ENCODE measurements at places on chromosomes 6 and 20. TPM values are rescaled to one million over a fixed set of nuclear protein-coding genes. Genes with fewer than 3 reads are reported as not detected.

The CPNE1 gene
- total RNA-seq: 284 TPM

DNA sequence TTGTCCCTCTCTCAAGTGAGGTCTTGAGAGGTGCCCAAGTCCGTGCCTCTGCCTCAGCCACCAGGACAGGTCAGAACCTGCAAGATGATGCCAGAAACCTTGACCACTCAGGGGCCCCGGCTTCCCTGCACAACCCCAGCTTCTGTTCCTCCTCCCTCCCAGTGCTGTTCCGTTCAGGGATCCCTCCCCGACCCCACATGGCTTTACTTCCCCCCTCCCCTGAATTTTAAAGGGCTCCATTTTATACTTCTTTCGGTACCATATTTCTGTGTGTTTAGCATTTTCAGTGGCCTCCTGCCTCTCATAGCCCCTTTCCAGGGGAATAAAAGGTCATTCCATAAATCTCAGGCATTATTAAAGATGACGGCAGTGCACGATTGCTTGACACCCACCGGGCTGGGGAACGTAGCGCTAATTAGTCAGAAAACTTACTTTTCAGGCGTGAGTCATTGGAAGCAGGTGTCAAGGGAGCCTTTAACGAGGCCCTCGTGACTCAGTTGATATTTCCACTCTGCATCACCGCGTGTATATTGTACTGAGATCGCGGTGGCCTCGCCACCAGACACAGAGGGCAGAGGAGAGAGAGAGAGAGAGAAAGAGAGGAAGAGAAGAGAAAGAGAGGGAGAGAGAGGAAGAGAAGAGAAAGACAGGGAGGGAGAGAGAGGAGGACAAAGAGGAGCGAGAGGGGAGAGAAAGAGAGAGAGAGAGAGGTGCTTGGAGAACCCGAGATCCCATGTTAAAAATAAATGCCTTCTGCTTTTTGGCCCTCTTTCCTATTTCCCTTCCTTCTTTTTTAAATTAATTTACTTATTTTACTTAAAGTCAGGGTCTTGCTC lies 21.3 kb downstream of the KCNG1 start:
- DNase-seq: no peak

- DNase-seq: no peak
Observed at GRCh38 chr20:22680031-22680740, 95.8 kb upstream of the FOXA2 start.

GRCh38 chr6:99236010-99236409 lies 113.5 kb downstream of the FAXC start:
- no peak for DNase-seq

DNA sequence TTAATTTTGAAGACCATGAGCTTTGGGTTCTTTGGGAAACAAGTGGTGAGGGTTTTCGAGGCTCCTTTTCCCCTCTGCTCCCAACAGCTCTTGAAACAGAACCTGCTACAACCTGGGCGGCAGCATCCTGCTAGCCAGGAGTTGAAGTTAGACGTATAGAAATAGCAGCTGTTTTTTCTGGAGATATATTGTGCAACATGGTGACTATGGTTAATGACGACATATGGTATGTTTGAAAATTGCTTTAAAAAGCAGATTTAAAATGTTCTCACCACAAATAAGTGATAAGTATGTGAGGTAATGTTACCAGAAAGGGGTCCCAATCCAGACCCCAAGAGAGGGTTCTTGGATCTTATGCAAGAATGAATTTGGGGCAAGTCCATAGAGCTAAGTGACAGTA lies 138.9 kb downstream of the PDE7B start:
- DNase-seq: no peak

DNA sequence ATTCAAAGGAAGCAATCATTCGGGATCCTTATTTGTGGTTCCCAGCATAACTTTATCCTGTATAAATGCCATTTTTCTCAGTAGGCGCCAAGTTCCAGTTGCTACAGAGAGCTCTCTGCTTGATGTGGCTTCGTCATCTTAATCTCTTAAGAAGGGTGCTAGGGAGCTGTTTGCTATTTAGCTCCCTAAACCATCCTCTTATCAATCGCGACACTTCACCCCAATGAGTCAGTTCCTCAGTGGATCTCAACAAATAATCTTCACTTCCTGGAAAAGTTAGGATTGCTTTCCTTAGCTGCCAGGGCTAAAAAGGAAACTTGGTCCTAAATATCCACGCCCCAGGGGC lies 1.3 kb upstream of the NKAIN2 start:
- no peak for DNase-seq

The EFCAB8 gene
- total RNA-seq: not detected

The BTN1A1 gene
- total RNA-seq: not detected

- no peak for DNase-seq
Observed at GRCh38 chr20:51926670-51927305, 124.5 kb upstream of the SALL4 start.

DNA sequence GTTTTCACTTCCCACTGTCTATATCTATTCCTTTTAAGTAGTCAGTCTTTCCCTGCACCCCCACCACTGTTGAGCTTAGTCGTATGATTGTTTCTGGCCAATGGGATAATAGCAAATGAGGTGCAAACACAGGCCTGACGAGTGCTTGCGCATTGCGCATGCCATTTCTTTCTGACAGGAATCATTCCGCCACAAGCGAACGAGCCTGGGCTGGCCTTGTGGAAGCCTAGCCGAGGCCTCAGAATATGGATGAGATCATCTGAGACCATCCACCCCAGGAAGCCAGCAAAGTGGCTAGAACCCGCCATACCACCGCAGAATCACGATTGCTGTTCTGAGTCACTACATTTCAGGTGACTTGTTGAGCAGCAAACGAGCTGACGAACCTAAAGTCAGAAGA lies 52.2 kb upstream of the PRL start:
- no peak for DNase-seq

The TAF4 gene
- total RNA-seq: 5.7 TPM

- peak; percentile 43 for DNase-seq
Observed at GRCh38 chr6:36912586-36912985, 26.8 kb downstream of the C6orf89 start.

The KCNG1 gene
- 65.9 TPM for total RNA-seq

- DNase-seq: no peak
Observed at GRCh38 chr6:165636402-165637048, 26.5 kb downstream of the PDE10A start.

DNA sequence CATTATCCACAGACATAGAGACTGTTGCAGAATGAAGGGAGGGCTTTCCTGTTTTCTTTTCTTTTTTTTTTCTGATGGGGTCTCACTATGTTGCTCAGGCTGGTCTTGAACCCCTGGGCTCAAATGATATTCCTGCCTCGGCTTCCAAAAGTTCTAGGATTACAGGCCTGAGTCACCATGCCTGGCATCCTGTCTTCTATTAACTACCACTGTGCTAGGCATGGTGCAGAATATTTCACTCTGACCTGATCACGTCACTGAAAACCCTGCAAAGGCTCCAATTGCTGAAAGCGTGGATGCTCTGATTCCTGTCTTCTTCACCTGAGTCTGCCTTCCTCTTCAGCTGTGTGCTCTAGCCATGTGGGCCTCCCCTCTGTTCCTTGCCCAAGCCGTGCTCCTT lies 8.5 kb upstream of the DNMT3B start:
- peak; percentile 36 for DNase-seq

DNA sequence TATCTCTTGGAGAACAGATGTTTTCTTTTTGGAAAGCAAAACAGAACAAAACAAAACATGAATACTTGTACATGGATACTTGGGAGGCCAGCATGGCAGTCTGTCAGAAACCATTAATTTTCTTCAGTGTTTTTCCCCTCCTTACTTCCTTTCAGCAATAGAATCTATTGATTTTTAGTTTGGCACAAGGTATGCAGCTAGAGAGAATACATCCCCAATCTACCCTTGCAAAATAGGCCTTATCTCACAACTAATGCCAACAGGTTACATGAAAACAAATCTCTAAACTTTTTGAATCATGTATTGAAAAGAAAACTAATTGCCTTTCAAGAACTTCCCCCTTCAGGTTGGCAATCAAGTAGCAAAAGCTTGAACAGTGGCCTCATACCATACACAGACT lies 2.8 kb downstream of the PGK2 start:
- no peak for DNase-seq

DNA sequence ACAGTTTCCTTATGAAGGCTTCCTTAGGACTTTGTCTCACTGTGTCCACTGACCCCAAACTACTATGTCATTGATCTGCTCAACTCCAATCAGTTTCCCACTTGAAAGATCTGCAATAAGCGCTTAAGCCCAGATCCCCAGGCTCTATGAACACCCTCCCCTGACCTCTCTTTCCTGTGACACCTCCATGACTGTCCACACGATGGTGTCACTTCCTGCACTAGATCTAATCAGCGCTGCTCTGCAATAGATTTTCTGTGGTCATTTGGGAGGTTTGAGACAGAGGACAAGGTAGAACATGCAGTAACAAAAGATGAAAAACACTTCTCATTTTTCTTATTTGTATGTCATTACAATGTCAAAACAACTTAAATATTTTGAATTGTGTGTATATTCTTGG lies 304.6 kb upstream of the AGPAT4 start:
- DNase-seq: no peak

The CDH4 gene
- not detected for total RNA-seq

The UBE2C gene
- 69.5 TPM for total RNA-seq

The GNMT gene
- not detected for total RNA-seq

DNA sequence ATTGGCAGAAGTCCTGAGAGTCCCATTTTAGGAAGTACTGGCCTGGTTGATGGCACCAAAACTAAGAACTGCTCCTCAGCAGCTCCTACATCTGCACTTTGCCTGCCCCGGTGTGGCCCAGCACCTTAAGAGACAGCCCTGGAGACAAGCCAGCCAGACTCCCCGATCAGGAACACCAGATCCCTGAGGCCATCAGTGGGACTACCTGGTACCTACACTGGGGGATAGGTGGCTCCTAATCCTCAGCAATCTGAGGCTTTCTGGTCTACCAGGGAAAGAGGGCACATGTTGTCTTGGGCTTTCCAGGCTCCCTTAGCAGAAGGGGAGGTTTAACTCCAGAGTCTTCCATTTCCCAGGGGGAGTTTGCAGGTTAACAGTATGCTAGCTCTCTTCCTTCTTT lies at the start of gene WFDC6:
Gene WFDC6, minus strand, starts transcription at position 101 of the 400 bp plus-strand sequence. Its CDS starts 75 bp downstream, at position 26.
- no peak for DNase-seq

GRCh38 chr6:107642861-107643328 lies 153.0 kb downstream of the SOBP start:
- DNase-seq: no peak

- DNase-seq: no peak
Observed at GRCh38 chr6:69542494-69542893, 254.3 kb downstream of the LMBRD1 start.

The DACT2 gene
- not detected for total RNA-seq

GRCh38 chr20:53408691-53409446 lies 184.8 kb downstream of the ZNF217 start:
- no peak for DNase-seq

The RBCK1 gene
- 68.7 TPM for total RNA-seq

GRCh38 chr6:131381052-131381708 lies 191.8 kb upstream of the ARG1 start:
- no peak for DNase-seq

Data from MG63 (cell line).